Neural crest cell (in vitro differentiated cells): ENCODE measurements at places on chromosomes 7 and 10. TPM values are rescaled to one million over a fixed set of nuclear protein-coding genes. Genes with fewer than 3 reads are reported as not detected.

DNA sequence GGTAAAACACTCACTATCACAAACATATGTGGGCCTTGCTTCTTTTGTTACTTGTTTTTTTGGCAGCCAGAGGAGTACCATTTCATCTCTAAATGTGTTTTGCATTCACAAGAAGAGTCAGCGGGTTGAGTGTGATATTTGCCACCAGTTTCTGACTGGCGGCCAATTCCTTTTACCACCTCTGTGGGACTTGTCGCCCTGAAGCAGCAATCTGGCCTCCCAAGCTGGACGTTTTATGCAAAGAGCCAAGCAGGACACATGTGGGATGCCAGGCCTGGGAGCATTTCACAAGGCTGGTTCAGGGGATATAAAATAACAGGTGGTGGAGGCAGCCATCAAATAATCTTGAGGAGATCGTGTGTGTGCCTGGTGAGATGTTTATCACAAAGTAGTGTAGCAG is 61.8 kb upstream of the TRIL start:
- no peak for DNase-seq

- no peak for DNase-seq
Measured at GRCh38 chr10:37681617-37681999, 175.8 kb downstream of the ZNF248 start.

Gene IFIT1B
- total RNA-seq: not detected in 2 replicates

DNA sequence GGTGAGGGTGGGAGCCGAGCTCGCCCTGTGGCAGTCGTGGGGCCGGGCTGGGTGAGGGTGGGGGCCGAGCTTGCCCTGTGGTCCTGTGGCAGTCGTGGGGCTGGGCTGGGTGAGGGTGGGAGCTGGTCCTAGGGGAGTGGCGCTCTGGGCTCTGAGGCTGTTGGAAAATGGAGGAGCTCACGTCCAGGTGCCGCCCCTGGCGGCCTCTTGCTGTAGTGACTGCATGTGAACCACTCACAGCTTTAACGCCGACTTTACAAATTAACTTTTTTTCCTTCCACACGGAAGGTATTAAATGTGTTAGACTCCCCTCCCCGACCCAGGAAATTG is 312.6 kb downstream of the WDR37 start:
- DNase-seq: peak; percentile 49

Gene ADAM12
- total RNA-seq: 81.4 and 82.4 TPM in 2 replicates

GRCh38 chr10:23512355-23513058 is 73.6 kb downstream of the OTUD1 start:
- no peak for DNase-seq
